ENCODE measurements at places on chromosomes 2 and 18.

DNA sequence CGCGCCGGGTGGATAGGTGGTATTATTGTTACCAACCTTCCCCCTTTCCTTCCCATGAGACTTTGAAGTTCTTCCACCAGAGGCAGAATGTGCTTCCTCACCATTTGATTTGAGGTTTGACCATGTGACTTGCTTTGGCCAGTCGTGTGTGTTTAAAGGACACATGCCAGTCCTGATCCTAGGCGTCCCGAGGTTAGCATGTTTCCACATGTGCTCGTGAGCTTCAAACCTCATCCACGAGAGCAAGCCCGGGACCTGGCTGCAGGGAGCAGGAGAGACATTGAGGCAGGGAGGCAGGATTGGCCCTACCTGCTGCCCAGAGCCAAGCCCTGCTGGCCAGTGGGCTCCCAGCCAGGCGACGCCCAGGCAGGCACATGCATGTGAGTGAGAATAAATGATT lies 27.4 kb upstream of the EDAR start:
- DNase-seq = no peak

GRCh38 chr2:125371867-125372266 lies 1284.1 kb upstream of the GYPC start:
- no peak for DNase-seq

DNA sequence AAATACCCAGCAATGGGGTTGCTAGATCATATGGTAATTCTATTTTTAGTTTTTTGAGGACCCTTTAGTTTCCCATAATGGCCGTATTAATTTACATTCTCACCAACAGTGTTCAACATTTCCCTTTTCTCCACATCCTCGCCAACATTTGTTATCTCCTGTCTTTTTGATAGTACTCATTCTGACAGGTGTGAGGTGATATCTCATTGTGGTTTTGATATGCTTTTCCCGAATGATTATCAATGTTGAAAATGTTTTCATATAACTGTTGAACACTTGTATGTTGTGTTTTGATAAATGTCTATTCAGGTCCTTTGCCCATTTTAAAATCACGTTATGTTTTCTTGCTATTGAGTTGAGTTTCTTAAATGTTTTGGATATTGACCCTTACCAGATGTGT lies 5.8 kb upstream of the RIF1 start:
- DNase-seq = peak; percentile 87

DNA sequence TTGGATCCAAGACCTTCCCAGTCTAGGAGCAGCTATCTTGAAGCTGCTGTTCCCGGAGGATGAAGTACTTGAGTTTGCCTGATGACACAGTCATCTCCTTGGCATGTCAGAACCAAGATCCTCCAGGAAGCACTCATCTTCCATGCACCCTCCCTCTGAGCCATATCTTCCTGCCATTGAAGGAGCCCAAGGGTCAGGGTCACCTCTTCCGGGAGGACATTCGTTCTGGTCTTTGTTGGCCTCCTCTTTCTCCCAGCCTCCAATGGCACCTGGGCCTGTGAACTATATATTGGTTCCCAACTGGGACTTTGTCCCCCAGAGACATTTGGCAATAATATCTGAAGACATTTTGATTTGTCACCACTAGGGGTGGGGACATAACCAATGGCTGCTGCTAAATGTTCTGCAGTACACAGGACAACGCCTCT lies 4.2 kb upstream of the MYO7B start:
- no peak for DNase-seq

GRCh38 chr2:182366628-182367027 lies 60.2 kb downstream of the PDE1A start:
- no peak for DNase-seq

GRCh38 chr2:176137906-176138305 lies 8.4 kb downstream of the HOXD8 start:
- DNase-seq = no peak

- no peak for DNase-seq
Observed at GRCh38 chr2:218557941-218558340, 10.2 kb downstream of the USP37 start.

- DNase-seq = no peak
Observed at GRCh38 chr2:30456106-30456505, 9.1 kb downstream of the LCLAT1 start.

DNA sequence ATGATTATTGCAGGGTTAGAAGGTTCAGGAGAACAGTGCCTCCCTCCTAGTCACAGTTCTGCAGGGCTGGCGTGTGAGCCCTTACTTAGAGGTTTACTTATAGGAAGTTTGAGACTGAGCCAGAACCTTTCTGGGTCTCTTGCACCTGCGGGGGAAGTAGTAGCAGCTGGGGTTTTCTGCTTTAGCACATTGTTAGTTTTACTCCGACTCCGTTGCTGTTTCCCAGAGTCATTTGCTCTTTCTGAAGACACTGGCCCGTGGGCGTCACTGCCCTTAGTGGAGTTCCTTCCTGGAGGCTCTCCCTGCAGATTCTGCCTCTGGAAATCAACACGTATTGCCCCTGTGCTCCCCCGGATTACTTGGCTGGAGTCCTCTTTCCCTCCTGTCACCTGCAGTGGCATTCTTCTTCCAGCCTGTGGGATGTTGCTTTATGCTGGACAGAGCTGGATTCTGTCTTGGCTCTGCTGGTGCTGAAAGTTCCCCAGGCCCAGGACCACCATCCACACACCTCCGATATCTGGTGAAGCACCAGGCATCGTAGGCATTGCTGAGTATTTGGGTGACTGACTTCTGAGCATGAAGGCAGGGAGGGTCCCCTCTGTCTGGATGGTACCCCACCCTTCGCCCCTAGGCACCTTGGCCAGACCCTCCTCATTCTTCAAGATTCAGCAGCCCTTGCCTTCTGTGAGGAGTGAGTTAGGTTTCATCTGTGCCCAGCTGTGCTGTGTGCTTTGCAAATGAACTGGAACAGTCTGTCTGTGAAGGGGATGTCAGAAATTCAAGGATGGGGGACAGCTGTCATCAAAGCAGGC lies 51.7 kb downstream of the AGAP1 start:
- DNase-seq = no peak

- no peak for DNase-seq
Observed at GRCh38 chr2:47455411-47455810, 52.5 kb downstream of the MSH2 start.

GRCh38 chr2:168246483-168247340 lies 683 bp downstream of the STK39 start:
- peak; percentile 66 for DNase-seq

GRCh38 chr2:41540272-41540998 lies 507.4 kb upstream of the PKDCC start:
- no peak for DNase-seq

DNA sequence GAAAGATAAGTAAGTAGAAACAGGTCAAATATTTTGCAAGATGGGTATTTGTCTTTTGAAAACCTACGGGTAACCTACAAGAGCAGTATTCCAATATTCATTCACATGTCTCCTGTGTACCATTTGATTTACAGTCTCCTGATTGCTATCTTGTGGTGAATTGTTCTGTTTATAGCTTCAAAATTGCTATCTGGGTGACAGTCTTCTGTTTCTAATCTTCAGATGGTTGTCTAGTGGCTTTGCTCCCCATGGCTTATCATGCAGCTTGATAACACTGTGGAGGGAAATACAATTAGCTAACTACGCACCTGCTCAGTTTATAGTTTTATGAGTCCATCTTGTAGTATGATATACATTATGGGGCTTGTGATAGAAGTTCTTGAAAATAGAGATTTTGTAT lies 816.8 kb downstream of the CPS1 start:
- no peak for DNase-seq

GRCh38 chr2:33735096-33735495 lies 136.0 kb upstream of the FAM98A start:
- DNase-seq = no peak

- DNase-seq = no peak
Observed at GRCh38 chr18:51077217-51077616, 47.2 kb downstream of the SMAD4 start.

- DNase-seq = no peak
Observed at GRCh38 chr2:234661175-234661574, 164.3 kb upstream of the ARL4C start.

DNA sequence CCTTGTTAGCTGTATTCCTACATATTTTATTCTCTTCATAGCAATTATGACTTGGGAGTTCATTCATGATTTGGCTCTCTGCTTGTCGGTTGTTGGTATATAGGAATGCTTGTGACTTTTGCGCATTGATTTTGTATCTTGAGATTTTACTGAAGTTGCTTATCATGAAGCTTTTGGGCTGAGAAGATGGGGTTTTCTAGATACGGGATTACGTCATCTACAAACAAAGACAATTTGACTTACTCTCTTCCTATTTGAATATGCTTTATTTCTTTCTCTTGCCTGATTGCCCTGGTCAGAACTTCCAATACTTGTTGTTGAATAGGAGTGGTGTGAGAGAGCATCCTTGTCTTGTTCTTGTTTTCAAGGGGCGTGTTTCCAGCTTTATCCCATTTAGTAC lies 569.8 kb upstream of the NRXN1 start:
- no peak for DNase-seq

DNA sequence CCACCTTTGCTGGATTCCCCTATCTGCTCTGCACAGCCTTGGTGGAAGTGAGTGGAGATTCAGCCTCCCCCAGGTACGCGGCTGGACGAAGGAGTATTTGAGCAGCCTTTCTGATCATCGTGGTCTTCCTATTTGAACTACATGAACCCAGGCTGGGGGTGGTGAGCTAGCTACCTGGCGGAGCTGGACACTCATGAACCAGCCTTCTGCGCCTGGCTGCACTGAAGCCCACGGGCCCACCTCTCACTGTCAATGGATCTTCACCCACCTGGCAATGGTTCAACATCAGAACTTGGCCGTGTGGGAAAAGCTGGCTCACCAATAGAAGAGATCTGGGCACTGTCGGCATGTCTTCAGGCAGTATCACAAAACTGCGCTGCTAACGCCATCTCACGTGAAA lies 35.4 kb downstream of the ANKMY1 start:
- DNase-seq = no peak

- no peak for DNase-seq
Observed at GRCh38 chr18:78561757-78562510, 417.7 kb upstream of the SALL3 start.

GRCh38 chr2:99079226-99079625 lies 62.3 kb upstream of the C2orf15 start:
- DNase-seq = no peak

GRCh38 chr18:78979056-78979729 lies 425 bp upstream of the SALL3 start:
- DNase-seq = no peak

DNA sequence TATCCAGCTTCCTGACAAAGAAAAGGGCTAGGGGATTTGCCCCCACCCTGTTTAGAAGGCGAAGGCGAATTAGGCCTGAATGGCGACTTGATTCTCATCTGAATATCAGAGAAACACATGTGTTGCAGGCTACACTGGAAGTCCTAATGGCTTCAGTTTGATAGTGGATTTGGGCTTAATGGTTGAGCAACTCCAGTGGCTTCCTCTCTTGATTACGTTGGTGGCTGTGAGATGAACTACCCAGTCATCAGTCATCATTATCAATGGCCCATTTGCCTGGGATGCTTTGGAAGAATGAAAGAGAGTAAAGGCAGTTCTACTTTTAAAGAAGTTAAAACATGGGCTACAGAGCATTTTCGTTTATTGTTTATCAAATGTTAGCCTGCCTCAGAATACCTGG lies 60.9 kb upstream of the IL1R1 start:
- DNase-seq = no peak

DNA sequence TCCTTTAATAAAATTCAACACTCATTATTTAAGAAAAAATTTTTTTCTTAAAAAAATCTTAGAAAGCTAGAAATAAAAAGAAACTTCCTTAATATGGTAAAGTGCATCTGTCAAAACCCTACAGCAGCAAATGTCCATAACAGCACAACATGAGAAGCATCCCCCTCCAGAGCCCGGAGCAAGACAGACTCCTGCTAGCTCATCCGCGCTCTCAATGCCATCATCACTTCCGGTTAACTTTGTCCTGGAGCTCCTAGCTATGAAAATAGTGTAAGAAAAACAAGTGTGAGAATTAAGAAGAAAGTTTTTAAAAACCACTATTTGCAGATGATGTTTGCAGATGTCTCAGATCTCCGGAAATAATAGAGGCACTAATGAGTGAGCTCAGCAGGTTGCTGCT lies 103.1 kb downstream of the TEX51 start:
- DNase-seq = no peak

DNA sequence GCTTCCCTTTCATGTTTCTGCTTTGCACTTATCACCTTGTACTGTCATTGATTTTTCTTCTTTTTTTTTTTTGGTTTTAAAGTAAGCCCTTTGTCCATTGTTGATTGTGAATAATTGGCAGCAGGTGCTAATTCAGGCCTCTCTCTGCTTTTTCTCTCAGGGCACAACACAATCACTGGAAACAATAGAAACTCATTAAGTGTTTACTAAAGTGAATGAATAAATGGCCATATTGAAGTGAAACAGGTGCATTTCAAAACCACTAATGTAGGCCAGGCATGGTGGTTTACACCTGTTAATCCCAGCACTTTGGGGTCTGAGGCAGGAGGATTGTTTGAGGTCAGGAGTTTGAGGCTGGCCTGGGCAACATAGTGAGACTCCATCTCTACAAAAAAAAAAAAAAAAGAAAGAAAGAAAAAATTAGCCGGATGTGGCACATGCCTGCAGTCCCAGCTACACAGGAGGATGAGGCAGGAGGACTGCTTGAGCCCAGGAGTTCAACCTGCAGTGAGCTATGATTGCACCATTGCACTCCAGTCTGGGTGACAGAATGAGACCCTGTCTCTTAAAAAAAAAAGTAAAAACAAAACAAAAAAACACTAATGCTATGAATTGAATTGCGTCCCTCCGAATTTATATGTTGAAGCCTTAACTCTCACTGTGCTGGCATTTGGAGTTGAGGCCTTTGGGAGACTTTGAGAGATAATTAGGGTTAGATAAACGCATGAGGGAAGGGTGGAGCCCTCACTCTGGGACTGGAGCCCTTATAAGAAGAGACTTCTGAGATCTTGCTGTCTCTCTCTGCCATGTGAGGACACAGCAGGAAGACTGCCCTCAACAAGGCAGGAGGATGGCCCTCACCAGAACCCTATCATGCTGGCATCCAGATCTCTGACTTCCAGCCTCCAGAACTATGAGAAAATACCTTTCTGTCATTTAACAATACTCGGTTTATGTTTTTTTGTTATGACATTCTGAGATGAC lies 19.9 kb downstream of the SLC38A11 start:
- DNase-seq = peak; percentile 41
